ENCODE measurements at places on chromosomes 7 and 10.

DNA sequence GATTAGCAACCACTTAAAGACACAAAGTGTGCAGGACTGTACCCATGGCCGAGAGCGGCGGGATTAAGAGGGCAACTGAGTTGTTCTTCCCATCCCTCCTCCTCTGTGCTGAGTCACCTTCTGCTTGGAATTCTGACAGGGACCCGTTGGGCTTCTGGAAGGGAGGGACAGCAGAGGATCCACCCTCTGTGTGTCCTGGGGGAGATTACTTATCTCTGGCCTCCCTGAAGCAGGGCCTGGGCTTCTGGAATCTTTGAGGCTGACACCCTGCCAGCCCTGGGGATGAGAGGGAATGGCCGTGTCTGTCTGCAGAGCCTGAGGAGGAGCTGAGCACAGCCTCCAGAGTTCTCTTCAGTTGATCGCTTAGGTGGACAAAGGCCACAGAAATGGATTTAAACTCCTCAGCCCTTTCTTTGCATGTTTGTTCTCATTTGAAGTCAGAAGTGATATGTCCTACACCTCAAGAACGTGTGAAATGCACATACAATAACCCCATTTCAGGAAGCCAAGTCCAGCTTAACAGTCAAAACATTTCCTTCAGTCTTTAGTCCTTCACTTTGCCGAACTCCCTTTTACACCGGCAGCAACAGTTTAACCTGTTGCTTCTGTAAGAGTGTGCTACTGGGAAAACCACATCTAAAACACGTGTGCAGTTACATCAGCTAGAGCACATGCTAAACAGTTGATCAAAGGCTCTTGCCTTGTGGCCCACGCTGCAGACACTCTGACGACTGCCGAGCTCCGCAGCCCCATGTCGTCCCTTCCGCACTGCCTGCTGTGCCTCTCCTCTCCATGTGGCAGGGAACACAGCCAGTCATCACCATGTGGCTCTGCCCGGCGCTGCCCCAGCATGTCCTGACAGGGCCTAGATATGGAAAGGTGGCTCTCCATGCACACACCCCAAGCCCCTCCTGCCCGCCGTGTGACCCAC lies 55.7 kb downstream of the IKZF1 start:
- DNase-seq = no peak

GRCh38 chr10:120132811-120133210 lies 240.3 kb downstream of the SEC23IP start:
- DNase-seq = no peak

DNA sequence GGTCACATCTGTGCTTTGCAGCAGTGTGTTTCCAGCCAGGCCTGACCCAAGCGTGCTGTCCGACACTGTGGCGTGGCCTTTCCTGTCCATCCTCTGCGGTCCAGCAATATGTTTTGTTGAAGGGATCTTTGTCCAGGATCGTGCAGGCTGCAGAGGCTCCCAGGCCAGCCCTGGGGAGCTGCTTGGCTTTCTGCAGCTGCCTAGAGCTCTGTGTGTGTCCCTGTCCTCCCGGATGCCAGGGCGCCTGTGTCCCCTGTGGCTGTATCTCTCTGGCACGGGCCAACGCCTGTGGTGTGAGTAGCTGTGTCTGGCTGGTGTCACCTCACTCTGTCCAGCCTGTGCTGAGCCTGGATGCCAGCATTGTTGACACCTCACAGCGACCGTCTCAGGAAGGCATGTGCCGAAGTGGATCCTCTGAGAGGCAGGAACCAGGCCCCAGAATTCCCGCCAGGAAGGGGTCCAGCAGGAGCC lies 94.5 kb downstream of the INPP5A start:
- DNase-seq = no peak

GRCh38 chr10:93077860-93078337 lies 4.2 kb downstream of the CYP26A1 start:
- DNase-seq = no peak

GRCh38 chr10:117441812-117442443 lies 66.7 kb upstream of the PDZD8 start:
- DNase-seq = no peak

- no peak for DNase-seq
Measured at GRCh38 chr7:104240401-104240800, 32.6 kb upstream of the ORC5 start.

- no peak for DNase-seq
Measured at GRCh38 chr10:132320654-132321469, 11.1 kb upstream of the LRRC27 start.

DNA sequence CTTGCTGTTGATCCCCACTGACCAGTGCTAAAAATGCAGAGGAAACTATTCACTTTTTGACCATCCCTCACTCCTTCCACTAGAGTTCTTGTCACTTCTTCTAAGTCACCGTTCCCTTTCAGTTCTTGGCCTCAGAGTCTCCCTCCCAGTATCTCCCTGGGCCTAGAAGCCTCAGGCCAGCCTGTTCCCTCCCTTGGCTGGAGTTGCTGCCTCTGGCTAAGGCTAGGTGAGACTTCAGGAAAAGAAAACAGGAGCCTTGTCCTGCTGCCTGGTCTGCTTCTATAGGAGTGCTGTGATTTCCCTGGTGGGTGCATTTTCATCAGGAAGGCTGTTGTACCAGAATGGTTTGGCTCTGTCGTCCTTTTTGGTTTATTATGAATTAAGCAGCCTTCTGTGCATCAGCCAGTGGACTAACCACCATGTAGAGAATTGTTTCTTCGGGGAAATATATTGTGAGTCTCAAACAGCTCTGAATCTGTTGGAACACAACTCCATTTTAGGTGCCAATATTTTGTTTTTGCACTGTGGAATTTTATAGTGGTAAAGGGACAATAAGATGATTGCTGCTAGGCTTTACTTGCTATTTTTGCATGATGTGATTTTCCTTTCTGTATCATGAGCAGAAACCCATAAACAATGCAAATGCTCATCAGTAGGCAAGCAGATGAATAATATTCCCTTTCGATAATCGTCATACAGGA lies 233.4 kb upstream of the FZD1 start:
- DNase-seq = no peak

DNA sequence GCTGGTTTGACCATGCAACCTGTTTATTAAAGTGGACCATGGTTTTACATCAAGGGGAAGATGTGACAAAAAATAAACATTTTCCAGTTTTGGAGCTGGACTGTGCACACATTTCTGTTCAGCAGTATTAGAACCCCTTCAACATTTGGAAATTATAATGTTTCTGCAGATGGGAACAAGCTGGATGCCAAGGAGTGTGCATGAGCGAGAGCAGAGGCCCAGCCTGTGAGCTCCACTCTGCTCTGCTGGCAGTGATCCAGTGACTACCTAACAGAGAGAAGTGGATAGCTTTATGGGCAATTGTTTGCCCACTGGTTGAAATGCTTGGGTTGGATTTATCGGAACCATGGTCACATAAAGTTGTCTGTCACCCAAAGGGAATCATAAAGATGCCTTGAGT lies 456.7 kb downstream of the NRG3 start:
- no peak for DNase-seq

- no peak for DNase-seq
Measured at GRCh38 chr7:94250987-94251386, 143.7 kb upstream of the COL1A2 start.

DNA sequence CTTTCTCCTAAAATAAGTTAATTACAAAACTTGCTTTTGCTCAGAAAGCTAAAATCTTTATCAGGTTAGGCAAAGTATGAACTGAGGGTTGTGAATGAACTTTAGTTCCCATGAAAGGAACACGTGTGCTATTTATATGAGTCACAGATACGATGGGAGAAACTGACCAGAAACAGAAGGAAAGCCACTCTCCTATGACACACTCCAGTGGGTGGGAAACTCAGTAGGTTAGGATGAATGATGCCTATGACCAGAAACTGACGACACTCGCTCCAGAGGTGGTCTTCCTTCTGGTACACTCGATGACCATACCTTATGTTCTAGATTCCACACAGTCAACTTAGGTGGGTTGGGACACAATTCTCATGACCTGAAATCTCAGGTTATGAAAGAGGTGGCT lies 215.7 kb upstream of the INHBA start:
- DNase-seq = no peak

DNA sequence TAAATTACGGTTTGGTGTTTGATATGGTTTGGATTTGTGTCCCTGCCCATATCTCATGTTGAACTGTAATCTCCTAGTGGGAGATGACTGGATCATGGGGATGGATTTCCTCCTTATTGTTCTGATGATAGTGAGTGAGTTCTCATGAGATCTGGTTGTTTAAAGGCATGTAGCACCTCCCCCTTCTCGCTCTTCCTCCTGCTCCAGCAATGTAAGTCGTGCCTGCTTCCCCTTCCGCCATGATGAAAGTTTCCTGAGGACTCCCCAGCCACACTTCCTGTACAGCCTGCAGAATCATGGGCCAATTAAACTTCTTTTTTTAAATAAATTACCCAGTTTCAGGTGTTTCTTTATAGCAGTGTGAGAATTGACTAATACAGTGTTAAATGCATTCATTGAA lies 116.6 kb downstream of the DOCK4 start:
- DNase-seq = no peak

DNA sequence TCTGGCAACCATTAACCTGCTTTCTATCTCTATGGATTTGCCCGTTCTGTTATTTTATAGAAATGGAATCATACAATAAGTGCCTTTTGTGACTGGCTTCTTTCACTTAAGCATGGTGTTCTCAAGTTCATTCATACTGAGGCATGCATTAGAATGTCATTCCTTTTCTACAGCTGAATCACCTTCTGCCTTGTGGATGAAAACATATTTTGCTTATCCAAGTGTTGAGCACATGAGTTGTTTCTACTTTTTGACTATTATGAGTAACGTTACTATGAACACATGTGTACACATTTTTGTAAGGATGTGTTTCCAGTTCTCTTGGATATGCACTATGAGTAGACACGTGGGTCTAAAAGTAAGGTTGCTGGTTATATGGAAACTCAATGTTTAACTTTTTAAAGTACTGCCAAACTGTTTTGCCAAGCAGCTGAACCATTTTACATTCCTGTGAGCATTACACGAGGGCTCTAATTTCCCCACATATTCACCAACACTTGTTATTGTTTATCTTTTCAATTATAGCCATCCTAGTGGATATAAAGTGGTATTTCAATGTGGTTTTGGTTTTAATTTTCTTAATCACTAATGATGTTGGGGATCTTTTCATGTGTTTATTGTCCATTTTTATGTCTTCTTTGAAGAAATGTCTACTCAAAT lies 241.3 kb downstream of the FANK1 start:
- DNase-seq = no peak

- no peak for DNase-seq
Measured at GRCh38 chr10:124323111-124323725, 95.5 kb downstream of the OAT start.

DNA sequence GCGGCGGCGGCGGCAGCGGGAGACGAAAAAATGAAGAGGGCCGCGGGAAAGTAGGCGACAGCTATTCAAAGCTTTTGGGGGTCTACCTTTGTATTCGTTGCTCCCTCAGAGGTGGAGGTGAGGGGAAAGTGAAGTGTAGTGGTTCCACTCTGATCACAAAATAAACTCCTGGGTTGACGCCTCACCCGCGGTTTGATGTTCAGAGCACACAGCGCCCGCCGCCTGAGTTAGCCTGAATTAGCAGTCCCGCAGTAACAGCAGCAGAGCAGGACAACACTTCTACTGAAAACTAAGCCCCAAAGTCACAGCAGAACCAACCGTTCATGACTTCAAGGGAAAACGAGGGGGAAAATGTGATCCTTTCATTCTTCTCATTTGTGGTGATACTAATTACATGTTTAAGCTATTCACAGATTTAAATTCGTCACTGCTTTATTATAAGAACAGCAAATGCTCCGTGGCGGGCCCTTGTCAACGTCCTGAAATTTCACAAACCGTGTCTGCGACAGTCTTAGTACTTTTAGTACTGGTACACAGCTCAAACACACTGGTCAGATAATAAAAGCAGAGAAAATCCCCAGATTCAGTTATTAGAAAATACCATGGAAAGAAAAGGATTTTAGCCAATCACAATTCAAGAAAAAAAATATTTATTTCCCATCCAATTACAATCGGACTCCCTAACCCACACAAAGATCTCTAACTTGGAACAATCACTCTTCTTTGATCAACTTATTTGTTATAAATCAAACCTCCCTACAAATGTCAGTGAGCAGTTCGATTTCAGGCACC lies 563 bp upstream of the JMJD1C start:
- DNase-seq = no peak

GRCh38 chr10:26243351-26243720 lies 26.8 kb downstream of the GAD2 start:
- DNase-seq = no peak

DNA sequence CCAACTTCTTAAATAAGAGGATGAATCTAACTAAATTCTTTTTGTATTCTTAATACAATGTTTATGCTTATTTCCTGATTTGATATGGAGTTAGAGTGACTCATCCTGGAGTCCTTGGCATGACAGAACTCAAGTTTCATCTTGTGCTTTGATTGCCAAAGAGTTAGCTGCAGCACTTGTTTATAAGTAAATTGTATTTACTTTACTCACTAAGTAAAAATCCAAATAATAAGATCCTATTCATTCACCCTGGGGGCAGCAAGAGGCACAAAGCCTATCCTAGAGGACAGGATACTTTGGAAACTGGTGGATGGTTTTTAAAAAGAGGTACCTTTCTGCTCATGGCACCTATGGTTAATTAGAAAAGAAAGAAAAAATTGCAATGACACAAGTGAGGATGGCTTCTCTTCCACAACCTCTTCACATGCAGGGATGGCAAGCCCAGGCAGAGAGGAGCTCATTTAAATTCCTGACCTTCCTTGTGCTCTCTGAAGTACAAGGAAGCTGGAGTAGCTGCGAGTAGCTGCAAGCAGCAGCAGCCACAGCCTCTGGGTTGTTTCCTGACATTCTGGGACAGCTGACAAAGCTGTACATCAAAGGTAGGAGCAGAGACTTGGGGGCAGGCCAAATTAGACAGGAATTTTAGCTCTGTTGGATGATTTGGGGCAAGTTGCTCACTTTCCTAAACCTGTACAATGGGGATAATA lies 28.5 kb upstream of the CROT start:
- DNase-seq = peak; percentile 81

DNA sequence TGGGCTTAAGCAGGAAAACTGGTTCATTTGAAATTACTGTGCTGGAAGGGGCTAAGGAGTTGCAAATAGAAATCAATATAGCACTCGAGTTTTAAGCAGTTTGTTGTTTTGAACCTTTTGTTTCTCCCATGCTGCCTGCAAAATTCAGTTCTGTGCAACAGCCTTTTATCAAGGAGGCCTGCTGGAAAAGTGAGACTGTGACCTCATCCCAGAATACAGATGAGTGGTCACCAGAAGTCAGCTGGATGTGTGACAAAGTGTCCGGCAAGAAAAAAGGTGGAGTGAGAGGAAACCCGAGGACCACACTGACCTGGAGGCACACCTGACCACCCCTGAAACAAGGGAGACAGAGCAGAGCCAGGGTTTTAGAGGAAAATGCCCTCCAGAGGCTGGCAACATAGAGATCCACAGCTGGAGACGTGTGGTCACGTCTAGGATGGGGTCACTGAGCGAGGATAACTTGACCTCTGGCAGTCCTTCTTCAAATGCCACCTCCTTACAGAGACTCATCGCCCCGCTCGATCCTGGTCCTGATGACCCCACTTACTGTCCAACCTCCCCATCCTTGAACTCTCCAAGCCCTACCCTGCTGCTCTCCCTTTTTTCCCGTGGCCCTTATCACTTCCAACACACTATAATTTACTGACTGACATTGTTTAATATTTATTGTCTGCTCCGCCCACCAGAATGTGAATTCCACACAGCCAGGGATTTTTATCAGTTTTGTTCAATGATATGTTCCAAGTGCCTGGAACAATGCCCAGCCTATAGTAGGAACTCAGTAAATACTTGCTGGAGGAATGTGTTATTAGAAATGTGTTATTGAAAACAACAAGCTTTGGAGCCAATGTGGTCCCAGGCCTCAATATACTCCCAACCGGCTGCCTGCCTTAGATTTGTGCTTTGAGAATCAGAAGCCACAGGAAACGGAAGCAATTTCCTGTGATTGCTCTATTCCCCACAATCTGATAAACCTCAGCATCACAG lies 243.8 kb downstream of the GLI3 start:
- peak; percentile 56 for DNase-seq

- DNase-seq = no peak
Measured at GRCh38 chr7:77415823-77416620, at the start of gene GSAP. TSS of gene GSAP (minus strand) at chr7:77416349. CDS start at chr7:77416321, 28 bp downstream.

Data from fibroblast of the conjunctiva (primary cell).